ENCODE measurements at places on chromosomes 4 and X.

DNA sequence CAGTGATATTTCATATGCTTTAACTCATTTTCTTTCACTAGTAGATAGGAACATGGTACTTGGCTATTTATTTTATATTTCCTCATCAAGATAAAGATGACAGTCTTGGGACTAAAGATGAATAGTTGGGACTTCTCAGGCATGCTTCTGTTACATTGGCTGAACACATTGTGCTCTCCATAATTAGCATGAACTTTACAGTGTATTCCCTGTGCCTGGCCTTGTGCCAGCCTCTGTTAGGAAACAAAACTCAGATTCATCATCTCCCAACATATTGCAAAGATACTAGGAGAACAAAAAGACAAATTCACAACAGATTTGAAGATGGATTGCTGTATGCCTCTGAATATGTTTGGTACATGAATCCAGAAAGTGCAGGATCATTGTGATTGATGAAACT is 26.4 kb downstream of the GRIA2 start:
- DNase-seq: no peak

DNA sequence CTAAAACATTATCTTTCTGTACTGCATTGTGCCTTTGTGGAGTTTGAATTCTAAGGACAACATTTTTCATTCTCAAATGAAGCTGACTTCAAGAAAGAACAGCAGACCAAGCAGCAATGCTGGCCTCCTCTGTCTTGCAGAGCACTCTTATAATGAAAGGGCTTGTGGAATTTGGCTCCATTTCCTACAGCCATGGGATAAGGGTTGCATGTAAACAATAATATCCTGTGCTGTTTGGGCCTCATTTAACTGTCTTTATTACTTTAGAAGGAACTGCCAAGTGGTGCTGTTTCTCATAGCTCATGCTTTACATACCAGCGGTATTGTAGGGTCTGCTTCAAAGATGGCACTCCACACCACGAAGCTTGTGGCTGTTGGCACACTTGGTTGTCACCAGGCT is 111.4 kb upstream of the EOLA2 start:
- DNase-seq: no peak

DNA sequence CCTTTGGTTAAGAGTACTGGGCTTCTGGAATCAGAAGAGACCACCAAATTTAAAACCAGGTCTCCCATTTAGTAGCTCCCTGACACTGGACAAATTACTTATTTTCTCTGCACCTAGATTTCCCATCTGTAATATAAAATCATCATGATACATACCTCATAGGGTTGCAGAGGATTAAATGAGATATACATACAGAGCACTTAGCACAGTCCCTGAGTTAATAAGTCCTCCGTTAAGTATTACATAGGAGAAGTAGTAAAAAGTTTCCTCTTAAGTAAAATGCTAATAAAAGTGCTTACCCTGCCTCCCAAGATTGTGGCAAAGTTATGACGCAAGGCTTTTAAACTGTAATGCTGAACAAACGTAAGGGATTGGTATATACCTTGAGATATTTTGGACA is 539 bp upstream of the CHIC1 start:
- DNase-seq: no peak

GRCh38 chrX:121000589-121000988 is 15.0 kb upstream of the CT47A1 start:
- DNase-seq: no peak

DNA sequence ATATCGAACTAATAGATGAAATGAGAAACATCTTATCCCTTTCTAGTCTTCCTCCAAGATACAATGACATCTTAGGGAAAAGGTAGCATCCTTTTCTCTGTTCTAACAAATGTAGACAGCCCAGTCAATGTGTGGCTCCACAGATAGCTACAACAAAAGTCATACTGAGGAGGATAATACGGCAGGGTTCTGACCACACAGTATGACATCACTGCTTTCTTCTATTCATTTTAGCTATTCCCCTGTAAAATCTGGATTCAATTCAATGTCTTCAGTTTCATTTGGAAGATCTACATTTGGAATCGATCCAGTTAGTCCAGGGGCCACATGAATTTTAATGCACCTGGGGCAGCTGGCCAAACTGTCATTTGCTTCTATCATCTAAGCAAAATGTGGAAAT is 51.4 kb downstream of the ENOX2 start:
- DNase-seq: no peak

DNA sequence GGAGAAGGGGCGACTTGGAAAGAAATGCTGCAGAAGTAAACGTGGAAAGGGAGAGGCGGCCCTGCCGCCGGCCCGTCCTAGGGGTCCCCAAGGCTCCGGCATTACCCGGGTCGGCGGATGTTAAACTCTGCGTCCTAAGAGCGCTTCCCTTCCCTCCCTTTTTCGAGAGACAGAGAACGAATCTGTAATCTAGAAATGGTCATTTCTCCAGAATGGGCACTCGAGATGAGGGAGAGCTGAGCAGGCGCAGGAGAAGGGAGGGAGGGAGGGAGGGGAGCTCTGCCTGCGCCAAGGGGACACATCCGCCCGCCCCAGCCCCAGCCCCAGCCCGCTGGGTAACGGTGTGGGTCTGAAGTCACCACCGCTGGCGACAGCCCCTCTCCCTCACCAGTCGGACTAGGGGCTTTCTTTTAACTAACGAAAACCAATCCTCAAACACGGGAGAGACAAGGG is 1.7 kb downstream of the HCFC1 start:
- DNase-seq: no peak

DNA sequence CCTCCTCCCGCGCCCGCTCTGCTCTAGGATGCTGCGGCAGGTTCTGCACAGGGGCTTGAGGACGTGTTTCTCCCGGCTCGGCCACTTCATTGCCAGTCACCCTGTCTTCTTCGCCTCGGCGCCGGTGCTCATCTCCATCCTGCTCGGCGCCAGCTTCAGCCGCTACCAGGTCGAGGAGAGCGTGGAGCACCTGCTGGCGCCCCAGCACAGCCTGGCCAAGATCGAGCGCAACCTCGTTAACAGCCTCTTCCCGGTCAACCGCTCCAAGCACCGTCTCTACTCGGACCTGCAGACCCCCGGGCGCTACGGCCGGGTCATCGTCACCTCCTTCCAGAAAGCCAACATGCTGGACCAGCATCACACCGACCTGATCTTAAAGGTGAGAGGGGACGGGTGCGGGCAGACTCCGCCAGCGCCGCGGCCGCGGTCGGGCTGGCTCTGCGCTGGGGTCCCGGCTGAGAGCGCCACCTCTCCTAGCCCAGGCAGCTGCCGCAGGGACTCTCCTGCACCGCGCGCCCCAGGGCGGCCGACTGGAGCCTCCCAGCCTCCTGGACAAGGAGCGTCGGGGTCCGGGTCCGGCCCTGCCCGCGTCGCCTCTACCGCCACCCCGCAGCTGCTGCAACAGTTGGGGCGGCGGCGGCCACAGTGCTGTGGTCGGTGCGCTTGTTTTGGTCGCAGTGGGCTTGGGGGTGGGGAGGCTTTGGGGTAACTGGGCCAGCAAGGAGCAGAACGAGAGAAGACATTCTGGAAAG is at the start of gene PTCHD1:
PTCHD1 (plus strand) TSS at position 2 of the 752 bp plus-strand sequence; CDS start at position 29, 27 bp downstream.
- no peak for DNase-seq

DNA sequence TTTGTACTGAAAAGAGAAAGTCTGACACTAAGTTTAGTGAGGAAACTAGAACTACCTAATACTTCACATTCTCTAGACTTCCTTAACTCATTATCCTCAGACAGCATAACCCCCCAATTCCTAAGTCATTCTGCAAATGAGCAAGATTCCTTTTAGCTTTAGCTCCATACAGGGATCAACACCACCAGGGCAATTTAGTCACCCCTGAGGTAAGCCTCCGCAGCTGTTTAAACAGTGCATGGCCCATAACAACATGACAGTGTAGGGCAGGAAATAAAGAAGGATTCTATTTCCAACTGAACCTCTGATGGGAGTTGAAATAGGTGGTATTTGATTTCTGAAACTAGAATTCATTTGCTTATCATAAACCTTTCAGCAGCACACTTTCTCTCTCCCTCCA is 112.8 kb upstream of the DKK2 start:
- DNase-seq: no peak

DNA sequence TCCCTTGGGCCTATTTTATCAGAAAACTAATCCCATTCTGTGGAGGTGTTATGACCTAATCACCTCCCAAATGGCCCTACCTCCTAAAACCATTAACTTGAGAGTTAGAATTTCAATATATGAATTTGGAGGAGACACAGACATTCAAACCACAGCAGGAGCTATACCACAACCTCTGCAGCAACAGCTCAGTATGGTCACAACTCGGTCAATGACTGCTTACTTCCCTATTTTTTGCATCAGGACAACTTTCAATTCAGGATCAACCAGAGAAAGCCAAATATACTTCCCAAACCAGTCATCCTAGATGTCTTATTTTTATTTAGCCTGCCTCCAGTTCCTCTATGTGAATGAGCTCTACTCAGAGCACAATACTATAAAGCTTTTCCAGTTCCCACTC is 11.3 kb upstream of the SMARCA5 start:
- no peak for DNase-seq

- DNase-seq: no peak
Measured at GRCh38 chr4:76694056-76694455, 203.9 kb downstream of the SOWAHB start.

DNA sequence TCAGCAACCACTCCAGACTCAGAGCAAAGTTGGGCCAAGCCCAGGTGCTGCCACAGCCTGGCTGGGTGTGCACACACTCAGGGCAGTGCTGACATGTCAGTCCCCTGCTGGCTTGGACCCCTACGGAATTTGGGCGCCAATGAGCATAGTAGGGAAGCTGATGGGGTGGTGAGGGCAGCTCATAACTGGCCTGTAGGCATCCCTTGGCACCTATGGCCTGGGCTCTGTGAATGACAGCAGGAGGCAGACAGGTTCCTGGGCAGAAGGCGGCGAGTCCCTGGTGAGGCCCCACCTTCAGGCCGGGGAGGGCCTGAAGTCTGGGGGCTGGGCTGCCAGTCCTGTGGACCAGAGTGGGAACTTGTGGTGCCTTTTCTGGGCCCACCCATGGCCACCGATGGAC is 15.9 kb upstream of the TMEM185A start:
- DNase-seq: no peak

DNA sequence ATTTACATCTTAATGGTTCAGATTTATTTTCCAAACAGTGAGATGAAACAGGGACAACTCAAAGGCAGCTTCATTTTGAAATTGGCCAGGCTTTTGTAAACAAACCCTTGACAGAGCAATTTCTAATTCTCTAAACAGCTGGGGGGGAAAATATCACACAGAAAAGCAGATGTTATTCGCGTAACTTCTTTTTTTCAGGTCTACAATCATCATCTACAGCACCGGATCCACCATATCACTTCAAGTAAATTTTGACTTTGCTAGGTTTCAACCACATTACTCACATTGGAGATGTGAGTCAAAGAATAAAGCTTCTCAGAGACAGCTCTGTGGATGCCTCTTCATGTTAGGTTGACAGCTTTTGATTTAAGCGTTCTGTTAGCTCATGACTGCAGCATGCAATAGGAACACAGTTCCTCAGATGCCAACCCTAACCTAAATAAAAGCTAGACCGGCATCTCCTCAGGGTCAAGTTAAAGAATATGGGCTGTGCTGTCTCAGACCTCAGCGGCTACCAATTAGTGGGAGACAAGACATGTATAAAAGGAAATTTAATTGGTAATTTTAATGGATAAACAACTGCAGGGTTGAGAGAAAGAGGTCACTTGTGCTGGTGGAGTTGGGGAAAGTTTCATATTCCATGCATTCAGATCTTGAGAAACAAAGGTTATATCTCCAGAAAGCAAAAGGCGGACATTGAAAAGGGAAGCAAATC is 26.8 kb downstream of the AMELX start:
- no peak for DNase-seq

- DNase-seq: no peak
Measured at GRCh38 chrX:95346856-95347255, 1337.8 kb upstream of the DIAPH2 start.

DNA sequence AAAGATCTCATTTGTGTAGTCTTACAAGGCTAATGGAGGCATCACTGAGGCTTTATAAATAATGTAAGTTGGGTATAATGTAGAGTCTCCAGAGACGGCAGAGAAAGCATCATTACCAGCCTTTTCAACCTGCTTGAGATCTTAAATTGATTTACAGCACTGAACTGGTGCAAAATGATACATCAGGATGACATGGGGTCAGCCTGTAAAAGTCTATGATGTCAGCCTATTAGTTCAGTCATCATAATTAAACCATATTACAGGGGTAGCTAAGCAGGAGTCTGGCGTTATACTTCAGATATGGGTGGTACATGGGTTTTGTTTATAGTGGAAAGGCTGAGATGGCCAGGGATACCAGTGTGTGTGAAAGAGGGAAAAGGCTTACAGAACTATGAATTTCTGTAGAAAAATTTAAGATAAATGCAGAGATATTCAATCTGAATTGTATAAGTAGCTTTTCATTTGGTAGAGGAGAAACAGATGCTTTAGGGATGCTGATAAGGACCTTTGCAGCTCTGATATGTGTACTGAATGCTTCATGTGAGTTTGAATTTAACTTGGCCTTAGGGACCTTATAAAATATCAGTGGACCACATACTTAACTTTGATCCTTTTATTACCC is 2.7 kb downstream of the SMAD1 start:
- no peak for DNase-seq

GRCh38 chr4:79625361-79625760 is 217.3 kb upstream of the GK2 start:
- no peak for DNase-seq
